ENCODE measurements at places on chromosomes 11 and 22. TPM values are rescaled to one million over a fixed set of nuclear protein-coding genes. Genes with fewer than 3 reads are reported as not detected.

KDELR3 gene
- 150 TPM for polyA plus RNA-seq

FBLN1 gene
- 681 TPM for polyA plus RNA-seq

CARNS1 gene
- polyA plus RNA-seq, result 0.12 TPM

YAP1 gene
- 139 TPM for polyA plus RNA-seq

CSNK1E gene
- polyA plus RNA-seq, result 183 TPM

MS4A6E gene
- not detected for polyA plus RNA-seq

FGF3 gene
- not detected for polyA plus RNA-seq
